ENCODE measurements at places on chromosomes 6 and 20.

DNA sequence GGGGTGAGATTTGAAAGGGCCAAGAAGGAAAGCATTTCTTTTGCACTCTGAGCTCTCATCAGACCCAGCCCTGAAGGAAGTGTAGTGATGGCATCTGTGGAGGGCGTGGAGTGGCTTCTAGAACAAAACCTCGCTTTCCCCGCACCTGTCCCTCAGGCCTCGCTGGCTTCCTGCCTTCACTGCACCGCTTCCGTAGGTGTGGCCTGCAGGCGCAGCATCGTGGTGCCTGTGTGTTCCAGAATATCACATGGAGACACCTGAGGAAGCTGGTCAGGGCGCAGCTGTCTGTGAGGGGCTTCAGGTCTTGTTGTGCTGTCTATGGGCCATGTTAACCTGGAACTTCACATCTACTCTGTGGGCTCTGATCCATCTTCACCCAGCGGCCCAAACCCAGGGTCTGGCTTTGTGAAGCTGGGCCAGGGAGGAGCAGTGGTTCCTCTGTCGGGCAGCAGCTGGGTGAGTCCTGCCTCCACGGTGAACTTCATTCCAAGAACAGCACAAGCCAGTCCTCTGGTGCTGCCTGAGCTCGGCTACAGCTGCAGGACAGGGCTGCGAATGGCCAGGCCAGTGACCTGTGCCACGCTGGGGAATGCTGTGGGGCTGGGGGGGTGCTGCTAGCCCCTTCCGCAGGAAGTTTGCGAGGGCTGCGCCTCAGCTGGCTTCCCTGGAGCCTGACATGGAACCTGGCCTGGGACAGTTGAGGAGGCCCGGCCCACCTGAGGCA, 40.9 kb downstream of the DSTN start:
- DNase-seq = no peak

DNA sequence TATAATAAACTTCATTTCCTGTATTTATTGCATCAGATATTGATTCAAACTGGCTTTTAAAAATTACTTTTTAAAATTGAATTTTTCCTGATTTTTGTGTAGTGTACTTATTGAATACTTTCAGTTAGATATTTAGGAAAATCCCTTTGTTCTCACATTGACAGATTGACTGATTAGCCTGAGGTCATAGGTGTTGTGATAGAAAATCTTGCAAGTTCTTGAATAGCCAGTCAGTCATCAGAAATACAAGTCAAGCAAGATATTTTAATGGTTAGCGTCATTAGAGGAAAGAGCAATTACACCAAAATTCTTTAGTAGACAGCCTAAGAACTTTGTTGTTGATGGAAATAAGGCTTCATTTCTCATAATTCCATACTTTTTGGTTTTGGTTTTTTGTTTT, 3.4 kb upstream of the TMEM30A start:
- DNase-seq = no peak

- DNase-seq = no peak
These were observed 81.8 kb downstream of the SGK1 start for GRCh38 chr6:134235937-134236751.

DNA sequence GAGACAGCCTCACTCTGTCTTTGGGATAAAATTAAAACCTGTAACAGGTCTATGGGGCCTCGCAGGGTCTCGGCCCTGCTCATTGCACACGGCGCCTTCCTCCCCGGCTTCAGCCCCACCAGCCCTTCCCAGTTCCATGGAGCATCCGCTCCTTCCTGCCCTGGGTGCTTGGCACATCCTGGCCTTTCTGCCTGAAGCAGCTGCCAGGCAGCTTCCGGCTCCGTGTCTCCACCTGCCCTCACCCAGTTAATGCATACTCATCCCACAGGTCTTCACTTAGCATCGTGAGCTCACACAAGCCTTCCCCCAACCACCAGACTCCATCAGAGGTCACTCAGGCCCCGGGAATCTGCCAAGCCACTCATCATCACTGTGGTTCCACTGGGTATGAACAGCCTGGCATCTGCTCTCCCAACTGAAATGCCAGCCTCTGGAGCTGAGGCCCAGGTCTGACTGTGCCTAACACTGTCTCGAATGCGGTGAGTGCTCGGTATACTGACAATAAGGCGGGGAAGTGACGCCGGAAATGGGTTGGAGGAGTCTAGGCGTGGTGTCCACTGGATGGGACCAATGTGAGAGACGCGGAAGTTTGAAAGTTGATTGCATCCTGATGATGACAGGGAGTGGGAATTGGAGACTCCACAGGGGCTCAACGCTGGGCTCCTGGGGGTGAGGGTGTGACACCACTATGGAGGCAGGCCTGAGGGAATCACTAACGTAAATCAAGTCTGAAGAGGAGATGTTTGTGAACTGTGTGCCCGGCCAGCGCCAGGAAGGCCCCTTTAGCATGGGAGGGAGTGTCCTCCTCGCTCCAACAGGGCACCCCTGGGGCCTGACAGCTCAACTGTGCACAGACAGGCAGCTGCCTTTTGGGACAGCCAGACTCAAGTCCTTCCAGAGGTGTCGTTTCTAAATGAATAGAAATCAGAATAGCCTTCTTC, 245.8 kb downstream of the TTLL2 start:
- DNase-seq = peak; percentile 19

DNA sequence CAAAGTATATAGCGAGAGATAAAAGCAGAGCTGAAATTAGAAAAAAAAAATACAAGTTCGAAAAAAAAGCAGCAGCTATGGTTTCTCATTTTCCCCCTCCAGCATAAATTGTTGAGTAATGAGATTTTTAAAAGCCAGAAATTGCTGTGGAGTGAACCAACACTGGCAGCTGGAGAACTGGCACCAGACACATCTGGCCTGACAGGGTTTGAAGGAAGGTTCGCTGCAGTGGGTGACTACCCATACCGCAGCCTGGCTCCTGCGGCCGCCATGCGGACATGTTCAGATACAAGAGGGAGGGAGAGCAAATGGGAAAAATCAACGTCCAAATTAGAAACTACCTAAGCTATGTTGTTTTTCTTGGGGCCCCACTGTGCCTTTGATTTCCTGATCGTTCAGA, 3.3 kb downstream of the APCDD1L start:
- no peak for DNase-seq

GRCh38 chr6:130162421-130162820, 60.3 kb downstream of the SAMD3 start:
- no peak for DNase-seq

GRCh38 chr6:8738951-8739350, 303.6 kb upstream of the SLC35B3 start:
- DNase-seq = no peak

DNA sequence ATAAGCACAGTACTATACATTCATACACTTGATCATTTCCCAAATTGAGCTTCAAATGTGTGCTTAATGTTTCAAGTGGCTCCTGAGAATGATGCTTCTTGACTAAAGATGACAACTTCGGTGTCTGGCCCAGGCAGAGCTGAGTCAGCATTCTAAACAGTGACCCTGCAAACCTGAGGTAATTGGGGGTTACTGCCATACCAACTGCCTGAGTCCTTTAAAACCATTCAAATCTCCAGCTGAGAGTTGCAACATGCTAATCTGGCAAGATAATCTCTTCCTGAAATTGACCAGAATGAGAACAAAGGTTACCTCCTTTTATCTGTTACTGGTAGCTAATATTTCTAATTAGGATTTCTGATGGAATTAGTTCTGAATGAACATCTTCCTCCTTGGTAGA, 8.2 kb downstream of the BACH2 start:
- DNase-seq = no peak

GRCh38 chr6:45569210-45569945, 191.6 kb upstream of the SUPT3H start:
- DNase-seq = no peak

- DNase-seq = no peak
These were observed 39.3 kb downstream of the DACT2 start for GRCh38 chr6:168280020-168280898.

GRCh38 chr6:108622641-108623298, 62.1 kb downstream of the FOXO3 start:
- no peak for DNase-seq

DNA sequence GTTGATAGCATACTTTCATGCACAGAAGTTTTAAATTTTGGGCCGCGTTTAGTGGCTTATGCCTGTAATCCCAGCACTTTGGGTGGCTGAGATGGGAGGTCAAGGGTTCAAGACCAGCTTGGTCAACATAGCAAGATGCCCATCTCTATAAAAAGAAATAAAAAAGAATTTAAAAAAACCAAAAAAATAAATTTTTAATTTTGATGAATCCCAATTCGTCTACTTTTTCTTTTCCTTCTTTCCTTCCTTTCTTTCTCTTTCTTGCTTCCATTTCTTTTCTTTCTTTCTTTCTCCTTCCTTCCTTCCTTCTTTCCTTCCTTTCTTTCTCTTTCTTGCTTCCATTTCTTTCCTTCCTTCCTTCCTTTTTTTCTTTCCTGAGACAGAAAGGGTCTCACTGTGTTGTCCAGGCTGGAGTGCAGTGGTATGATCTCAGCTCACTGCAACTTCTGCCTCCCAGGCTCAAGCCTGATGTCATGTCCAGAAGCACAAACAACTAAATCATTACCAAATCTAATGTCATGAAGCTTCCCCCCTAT, 54.9 kb upstream of the ZNF133 start:
- DNase-seq = no peak

GRCh38 chr6:47545223-47545622, 67.6 kb downstream of the CD2AP start:
- DNase-seq = no peak

Data from omental fat pad (tissue), 4 donors.